ENCODE measurements at places on chromosomes 4 and X.
A peak's percentile ranks its signal among the peaks of the same experiment; 100 is the strongest.

- no peak for DNase-seq
Observed at GRCh38 chr4:73170518-73171198, 87.9 kb downstream of the ANKRD17 start.

DNA sequence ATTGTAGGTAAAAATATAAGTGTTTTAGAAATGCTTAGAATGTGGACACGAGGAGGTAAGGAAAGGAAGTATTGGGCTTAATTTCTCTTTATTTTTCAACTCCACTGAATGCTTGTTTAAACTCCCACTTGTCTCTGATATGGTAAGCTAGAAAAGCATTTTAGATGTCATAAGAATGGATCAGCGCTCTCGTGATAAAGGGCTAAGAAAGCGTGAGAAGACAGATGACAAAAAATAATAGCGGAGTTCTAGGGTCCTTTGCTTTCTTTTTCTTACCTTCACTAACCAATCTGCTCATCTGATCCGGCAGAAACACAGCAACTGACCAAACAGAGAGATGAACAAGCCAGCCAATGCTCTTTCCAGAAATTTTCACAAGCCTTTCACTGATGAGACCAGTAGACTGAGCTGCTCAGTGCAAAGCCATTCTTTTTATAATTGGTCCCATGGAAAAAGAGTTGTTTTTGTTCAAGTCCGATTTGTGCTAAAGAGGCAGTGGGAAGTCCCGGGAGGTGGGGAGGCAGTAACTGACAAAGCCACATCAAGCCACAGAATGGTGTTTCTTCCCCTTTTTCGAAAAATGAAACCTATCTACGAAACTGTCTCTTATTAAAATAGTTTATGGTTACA, at the start of gene TASL:
Gene TASL (minus strand): TSS at position 405 of the 630 bp plus-strand sequence. CDS start 17,411 bp downstream, outside the sequence.
- no peak for DNase-seq

GRCh38 chr4:1300466-1301455, 11.1 kb downstream of the MAEA start:
- DNase-seq = no peak

- no peak for DNase-seq
Observed at GRCh38 chr4:157170321-157170720, 50.2 kb upstream of the GRIA2 start.

DNA sequence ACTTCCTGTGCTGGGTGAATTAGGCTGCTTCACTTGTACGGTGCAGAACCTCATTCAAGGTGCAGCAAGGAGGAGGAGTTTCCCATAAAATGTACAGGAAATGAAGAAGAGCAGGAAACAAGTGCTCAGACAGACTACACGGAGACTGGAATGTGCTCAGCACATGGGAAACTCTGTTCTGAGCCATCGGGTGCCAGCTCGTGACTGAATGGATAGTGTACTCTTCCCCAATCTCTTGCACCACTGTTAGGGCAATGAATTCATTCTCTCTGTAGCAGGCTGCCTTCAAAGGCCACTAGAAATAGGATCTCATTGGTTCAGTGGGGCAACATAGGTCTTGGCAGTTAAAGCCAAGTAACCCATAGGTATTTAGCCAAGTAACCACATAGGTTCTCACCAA, 200.0 kb upstream of the LDB2 start:
- DNase-seq = no peak

DNA sequence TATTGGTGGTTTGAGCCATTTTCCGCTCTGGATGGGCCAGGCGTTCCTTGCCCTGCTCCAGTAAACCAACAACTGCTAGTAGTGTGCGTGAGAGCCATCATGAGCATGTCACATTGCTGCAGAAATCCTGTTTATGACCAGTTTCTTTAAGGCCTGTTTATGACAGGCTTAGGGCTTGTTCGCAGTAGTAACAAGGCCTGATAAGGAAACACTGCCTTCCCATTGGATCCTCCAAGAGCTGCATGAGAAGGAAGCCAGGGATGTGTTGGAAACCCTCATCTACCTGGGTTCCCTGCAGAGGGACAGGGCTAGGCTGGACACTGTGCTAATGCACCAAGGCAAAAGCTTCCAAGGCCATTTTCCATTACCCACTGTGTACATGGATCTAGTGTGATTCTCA, 153.9 kb downstream of the ZNF518B start:
- DNase-seq = no peak

DNA sequence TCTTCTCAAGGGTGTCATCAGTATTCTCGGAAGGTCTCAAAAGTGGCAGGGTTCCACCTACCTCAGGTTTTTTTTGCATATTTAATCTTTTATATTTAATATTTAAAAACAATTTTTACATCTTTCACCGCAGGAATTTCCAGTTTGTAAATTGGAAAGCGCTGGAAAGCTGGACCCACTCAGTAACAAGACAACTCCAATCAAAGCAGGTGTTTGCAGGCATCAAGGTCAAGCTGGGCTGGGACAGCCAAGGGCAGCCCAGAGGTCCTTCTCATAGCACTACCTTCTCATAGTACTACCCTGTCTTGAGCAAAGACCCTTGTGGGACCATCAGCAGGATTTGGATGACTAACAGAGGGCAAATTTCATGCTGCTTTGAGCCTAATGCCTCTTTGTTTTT, 160.1 kb downstream of the TET2 start:
- no peak for DNase-seq

DNA sequence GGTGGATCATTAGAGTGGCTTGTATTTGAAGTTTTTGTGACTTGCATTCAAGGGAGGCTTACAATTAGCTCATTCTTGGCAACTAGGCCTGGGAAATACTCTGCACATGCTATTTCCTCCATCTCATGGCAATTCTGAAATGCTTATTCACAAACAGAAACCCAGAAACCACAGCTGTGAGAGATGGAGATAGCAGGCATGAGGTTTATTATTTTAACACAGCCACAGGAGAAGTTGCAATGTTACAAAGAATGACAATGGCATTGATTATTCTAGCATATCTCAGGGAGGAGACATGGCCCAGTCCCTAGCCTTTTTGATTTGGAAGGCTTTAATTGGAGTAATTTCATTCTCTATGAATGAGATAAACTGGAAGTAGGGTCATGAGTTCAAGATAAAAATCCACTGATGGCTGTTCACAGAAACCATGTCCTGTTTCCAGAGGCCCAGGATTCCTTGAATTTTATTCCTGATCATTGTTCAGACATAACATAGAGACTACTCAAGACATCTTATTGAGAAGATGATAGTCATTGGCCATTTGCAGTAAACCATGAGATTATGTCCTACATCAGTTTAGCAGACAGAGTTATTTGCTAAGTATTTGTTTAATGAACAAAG, 123.9 kb downstream of the MID1 start:
- DNase-seq = peak; percentile 20

DNA sequence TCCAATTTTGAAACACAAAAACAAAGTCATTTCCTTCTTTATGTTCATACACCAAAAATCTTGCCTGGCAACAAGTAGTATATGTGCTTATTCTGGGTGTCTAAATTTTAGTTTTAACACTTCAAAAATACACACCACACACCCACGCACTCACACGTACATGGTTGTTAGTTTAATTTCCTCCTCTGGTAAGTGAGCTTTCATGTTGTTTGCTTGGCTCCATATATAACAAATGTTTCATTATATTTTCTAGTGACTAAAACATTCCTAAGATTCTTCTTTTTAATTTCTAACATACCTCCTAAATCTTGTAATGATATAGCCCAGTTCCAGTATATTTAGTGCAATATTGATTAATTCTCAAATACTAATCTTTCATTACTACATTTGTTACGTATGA, 80.9 kb downstream of the PRDM5 start:
- peak; percentile 45 for DNase-seq

GRCh38 chr4:129323658-129324057, 227.7 kb downstream of the C4orf33 start:
- no peak for DNase-seq

GRCh38 chr4:2786794-2787229, 6.1 kb upstream of the SH3BP2 start:
- no peak for DNase-seq

DNA sequence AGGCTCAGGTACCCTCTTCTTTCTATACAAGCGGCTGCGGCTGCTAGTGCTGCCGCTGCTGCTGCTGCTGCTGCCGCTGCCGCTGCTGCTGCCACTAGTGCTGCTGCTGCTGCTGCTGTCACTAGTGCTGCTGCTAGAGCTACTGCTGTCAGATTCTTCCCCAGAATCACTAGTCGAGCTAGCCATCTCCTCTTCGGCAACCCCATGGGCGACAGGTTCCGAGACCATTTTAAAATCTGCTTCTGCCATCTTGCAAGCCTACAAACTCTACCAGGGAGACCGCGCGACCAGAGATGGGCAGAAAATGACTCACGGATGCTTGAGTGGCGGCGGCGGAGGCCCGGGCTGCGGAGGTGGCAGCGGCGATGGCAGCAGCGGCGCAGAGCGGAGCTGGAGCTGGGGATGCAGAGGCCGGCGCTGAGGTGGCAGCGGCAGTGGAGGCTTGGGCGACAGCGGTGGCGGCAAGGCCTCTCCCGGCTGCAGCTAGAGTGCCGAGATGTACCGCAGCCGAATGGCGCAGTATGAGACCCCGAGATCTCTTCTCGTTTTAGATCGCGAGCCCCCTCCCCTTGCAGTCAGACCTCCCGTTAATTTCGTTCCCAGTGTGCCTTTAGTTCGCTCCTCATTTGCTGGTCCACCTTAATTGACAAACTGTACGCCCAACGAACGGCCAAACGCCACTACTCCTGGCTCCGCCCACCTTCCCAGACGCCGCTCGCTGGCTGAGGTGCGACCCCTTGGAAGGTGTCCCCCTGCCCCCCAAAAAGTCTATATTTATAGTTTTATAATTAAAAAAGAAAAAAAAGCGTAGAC, at the start of gene NAP1L3:
Gene NAP1L3 (minus strand): TSS at position 523 of the 813 bp plus-strand sequence. CDS start 274 bp downstream, at position 249.
- DNase-seq = peak; percentile 28

DNA sequence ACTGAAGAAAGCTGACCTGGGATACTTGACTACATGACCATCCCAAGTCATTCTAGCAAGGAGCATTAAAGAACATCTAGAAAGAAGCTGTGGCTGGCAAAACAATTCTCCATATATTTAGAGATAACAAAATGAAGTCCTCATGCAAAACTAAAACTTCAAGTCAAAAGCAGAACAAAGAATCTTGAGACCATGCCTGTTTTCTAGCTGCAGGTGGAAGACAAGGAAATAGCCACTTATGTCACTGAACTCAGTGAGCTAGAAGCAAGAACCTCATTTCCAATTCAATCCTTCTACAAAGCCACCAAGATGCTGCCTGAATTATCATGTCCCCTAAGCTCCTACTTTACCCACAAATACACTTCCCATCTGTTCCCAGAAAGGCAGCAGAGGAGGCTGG, 13.8 kb downstream of the USP46 start:
- no peak for DNase-seq

DNA sequence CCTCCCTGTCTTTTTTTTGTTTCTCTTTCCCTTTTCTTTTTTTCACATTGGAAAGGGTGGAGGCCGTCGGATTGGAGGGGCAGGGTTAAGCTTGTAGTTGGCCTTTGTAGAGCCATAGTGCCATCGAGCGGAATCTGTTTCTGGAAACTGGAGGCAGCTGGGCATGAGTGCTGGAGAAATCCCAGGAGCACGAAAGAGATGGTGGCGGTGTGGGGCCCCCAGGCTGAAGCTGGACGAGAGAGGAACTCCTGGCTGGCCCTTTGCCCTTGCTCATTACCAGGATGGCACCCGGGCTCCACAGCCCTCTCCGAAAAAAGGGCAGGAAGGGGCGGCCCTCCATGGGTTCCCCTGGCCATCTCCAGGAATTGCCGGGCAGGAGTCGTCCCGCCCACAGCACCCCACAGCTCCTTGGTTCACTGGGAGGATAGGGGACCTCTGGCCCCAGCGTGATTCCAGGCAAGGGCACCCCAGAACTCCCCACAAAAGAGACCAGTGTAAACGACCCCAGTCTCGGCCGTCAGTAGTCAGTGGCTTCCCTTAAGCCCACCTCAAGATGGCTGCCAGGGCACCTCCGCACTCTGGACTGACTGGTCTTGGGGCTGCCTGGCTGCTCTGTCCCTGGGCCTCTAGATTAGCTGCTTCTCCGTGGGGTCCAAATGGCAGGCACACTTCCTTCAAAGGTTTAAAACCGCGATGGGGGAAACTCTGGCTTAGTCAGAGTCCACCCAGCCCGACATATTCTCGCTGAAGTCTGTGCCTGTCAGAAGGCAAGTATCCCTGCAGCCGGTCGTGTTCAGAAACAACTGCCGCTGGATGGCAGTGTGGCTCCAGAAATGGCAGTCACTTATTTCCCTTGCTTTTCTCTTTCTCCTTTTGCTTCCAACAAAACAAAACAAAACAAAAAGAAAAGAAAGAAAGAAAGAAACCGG, 74.1 kb downstream of the NBDY start:
- no peak for DNase-seq

- DNase-seq = peak; percentile 58
Observed at GRCh38 chr4:76147454-76148141, 599 bp downstream of the NUP54 start.

DNA sequence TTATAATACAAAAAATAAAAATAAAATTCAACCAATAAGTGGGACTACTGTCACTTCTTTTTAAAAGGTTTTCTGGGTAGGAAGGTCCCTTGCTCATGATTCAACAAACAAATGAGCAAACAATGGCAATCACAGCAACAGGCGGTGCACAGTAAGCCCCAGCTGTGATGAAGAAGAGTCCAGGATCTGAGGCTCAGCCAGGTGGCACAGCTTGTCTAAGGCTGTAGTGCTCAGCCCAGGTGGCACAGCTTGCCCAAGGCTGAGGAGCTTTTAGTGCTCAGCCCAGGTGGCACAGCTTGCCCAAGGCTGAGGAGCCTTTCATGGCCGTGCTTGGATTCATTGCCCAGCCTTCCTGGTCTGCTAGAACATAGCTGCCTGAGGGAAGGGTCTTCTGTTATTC, 75.0 kb downstream of the ZFYVE28 start:
- no peak for DNase-seq

DNA sequence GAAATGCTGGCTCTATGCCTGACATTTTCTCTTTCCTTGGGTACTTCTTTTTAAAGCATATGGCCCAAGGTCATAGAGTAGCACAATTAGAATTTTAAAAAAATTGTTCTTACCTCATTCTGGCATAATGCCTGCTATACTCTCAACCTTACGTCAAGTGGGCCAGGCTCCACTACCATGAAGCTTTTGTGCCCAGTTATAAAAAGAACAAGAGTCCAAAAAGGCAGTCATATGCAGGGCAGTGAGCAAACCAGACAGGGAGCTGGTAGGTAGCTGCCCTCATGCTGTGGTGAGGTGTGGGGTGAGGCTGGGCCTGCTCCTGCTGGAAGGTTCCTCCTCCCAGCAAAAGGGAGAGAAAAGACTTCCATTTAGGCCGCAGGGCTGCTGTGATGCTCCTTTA, 64.4 kb upstream of the UCP1 start:
- no peak for DNase-seq

GRCh38 chr4:103982454-103982853, 262.7 kb upstream of the TACR3 start:
- no peak for DNase-seq
